ENCODE measurements at places on chromosomes 11 and 22. TPM values are rescaled to one million over a fixed set of nuclear protein-coding genes. Genes with fewer than 3 reads are reported as not detected.

The ROBO4 gene
- 0.97 TPM for total RNA-seq

DNA sequence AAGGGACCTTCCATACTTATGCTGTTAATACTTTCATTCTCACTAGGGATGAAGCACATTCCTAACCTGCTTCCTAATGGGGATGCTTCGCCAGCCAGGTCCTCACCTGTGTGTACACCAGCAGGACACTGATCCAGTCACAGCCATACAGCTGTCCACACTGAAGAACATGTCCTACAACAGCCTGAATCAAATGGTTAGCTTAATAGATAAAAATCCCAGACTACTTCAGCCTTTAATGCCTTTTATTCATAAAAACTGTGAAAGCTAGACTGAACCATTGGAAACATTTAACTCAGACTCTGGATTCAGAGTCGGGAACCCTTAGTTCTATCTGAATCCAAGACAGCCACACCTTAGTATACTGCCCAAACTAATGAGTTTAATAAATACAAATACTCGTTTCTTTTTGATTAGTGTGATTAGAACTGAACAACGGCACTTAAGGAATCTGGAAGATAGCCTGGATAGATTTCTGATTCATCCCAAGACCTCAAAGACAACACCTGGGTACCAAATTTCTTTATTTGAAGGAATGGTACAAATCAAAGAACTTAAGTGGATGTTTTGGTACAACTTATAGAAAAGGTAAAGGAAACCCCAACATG lies 3.3 kb downstream of the FTH1 start:
- H3K4me1 ChIP-seq = peaks cover 29% of the 10 kb centered on the region
- H3K27me3 ChIP-seq = no peaks in the 10 kb centered on the region
- no peak overlapping the region for H3K4me3 ChIP-seq
- H3K27ac ChIP-seq = no peak overlapping the region
- peaks cover 56% of the 10 kb centered on the region for H3K36me3 ChIP-seq

DNA sequence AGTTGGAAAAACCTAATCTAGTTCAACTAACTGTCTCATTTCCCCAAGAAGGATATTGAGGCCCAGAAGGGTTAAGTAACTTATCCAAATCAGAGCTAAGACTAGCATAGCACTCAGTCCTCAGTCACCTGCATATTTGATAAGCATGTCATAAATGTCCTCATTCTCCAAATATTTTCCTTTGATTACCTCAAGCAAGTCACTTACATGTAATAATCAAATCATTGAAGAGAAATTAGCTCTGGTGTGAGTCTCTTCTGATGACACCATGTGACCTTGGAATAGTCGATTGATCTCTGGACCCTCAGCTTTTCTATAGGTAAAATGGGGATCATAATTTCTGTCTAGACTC lies 48.8 kb upstream of the PICALM start:
- no peak overlapping the region for H3K27ac ChIP-seq
- H3K36me3 ChIP-seq = no peaks in the 10 kb centered on the region
- no peak for DNase-seq
- peaks cover 20% of the 10 kb centered on the region for H3K4me1 ChIP-seq
- no peak overlapping the region for H3K4me3 ChIP-seq

The SCO2 gene
- 6.3 TPM for total RNA-seq

- peak; percentile 4 for DNase-seq
- H3K27me3 ChIP-seq = peaks cover 4% of the 10 kb centered on the region
- H3K4me3 ChIP-seq = peak overlapping the region; percentile 42
- H3K36me3 ChIP-seq = no peaks in the 10 kb centered on the region
- peaks cover 7% of the 10 kb centered on the region for H3K4me1 ChIP-seq
Observed at GRCh38 chr11:107591378-107592230, 657 bp downstream of the ELMOD1 start.

The XKR3 gene
- total RNA-seq = not detected

GRCh38 chr11:101187748-101188147 lies 58.1 kb upstream of the PGR start:
- no peak overlapping the region for H3K27ac ChIP-seq
- H3K4me1 ChIP-seq = no peaks in the 10 kb centered on the region
- H3K4me3 ChIP-seq = no peak overlapping the region
- no peaks in the 10 kb centered on the region for H3K27me3 ChIP-seq

GRCh38 chr11:113197446-113197845 lies 116.9 kb upstream of the TTC12 start:
- no peak for DNase-seq
- H3K4me1 ChIP-seq = no peaks in the 10 kb centered on the region
- no peaks in the 10 kb centered on the region for H3K27me3 ChIP-seq
- H3K27ac ChIP-seq = no peak overlapping the region
- H3K4me3 ChIP-seq = no peak overlapping the region

DNA sequence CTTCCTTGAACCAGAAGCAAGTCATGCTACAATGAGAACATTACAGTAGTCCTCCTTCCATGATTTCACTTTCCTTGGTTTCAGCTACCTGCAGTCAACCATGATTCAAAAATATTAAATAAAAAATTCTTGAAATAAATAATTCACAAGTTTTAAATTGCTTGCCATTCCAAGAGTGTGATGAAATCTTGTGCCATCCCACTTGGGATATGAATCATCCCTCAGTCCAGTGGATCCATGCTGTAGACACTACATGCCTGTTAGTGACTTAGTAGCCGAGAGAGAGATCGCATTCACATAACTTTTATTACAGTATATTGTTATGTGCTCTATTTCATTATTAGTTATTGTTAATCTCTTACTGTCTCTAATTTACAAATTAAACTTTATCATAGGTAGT lies 6.0 kb downstream of the HOATZ start:
- H3K4me1 ChIP-seq = peaks cover 22% of the 10 kb centered on the region
- H3K4me3 ChIP-seq = no peak overlapping the region
- H3K27me3 ChIP-seq = no peaks in the 10 kb centered on the region
- DNase-seq = no peak
